NCI-H1092 treated with DMSO at 0.1 percent for 48 hours (cell line): ENCODE measurements at places on chromosomes 5 and 9.

DNA sequence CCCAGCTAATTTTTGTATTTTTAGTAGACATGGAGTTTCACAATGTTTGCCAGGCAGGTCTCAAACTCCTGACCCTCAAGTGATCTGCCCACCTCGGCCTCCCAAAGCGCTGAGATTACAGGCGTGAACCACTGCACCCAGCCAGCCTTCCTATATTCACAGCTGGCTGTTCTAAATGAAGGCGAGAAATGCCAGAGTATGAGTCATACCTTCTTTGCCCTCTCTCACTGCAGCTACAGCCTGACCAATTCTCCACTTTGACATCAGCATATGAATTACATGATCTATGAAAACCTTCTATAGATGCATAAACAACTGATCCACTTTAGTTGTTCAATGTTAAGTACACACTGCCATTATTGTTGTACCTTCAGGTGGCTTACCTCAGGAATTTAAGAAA lies 14.5 kb downstream of the APTX start:
- DNase-seq: no peak

- peak; percentile 18 for DNase-seq
Observed at GRCh38 chr5:141814064-141814964, 63.9 kb downstream of the PCDH1 start.

DNA sequence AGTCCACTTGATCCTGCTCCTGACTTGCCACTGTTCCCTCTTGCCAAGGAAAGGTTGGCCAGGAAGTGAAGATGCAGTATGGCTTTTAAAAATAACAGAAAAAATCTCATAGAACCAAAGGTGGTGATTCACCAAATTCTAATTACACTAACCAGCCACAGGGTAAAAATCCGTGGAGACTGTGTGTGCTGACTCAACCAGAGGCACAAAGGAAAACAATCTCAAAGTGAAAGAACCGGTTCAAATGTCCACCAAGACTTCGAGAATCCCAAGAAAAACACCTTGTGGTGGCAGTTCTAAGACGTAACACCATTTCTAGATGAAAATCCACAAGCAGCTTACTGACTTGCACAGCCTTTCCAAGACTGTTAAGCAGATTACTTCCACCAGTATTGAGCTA lies 279.1 kb downstream of the TLE1 start:
- no peak for DNase-seq

GRCh38 chr9:84230355-84231145 lies 110.0 kb downstream of the SLC28A3 start:
- no peak for DNase-seq

DNA sequence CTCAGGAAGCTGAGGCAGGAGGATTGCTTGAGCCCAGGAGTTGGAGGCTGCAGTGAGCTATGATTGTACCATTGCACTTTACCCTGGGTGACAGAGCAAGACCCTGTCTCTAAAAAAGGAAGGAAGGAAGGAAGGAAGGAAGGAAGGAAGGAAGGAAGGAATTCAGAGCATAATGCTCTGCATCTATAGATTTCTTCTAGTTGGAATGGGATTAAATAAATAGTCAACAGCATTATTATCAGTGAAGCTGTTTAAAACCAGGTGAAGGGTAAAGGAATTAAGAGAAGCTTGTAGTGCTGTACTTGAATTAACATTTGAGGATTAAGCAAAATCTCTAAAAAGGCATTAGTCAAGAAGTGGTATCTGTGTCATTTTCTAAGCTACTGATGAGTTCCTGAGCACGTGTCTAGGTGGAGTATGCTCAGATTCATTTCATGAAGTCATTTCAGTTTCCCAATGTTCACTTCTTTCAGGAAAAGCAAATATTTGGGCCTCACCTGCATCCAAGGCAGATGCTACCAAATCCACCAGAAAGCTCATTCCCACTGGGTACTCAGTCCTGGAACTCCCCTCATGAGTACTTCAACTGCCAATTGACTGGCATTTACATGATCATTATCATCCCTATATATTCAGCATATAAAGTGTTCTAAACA lies 8.4 kb downstream of the PDE6A start:
- DNase-seq: no peak

- no peak for DNase-seq
Observed at GRCh38 chr9:114311571-114312512, 11.1 kb upstream of the ORM1 start.

GRCh38 chr9:96186591-96187011 lies 115.4 kb downstream of the HSD17B3 start:
- no peak for DNase-seq

DNA sequence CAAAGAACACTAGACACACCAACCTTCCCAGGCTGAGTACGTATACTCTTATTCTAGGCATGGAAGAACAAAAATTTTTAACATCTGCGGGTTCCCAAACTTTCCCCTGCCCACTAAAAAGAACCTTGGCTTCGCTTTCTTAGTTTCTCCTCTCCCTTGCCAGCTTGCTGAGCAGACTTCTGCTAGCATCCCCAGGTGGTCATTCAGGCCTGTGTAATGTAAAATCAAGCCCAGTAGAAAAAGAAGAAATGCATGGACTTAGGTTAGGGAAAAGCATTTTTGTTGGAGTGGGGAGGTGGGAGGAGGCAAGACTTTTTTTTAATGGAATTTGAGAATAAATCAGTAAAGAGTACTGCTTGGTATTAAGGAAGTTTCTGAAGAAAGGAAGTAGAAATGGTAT lies 331.0 kb upstream of the TLE4 start:
- DNase-seq: no peak

GRCh38 chr9:100449420-100449819 lies 22.5 kb downstream of the MSANTD3 start:
- DNase-seq: no peak

DNA sequence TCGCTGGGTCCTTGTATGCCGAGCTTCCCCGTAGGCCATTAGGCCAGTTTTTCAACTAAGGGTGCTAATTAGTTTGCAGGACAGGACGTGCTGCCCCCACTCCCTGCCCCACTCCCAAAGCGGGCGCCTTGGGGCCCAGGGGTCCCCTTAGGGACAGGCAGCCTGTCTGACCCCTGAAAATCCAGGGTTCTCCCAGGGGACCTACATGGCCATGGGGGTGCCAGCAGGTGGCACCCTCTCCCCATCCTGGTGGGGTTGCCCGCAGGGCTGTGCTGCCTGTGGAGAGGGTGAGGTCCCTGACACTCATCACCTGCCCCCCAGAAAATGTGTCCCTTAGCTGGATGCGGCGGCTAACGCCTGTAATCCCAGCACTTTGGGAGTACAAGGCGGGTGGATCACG lies 8.5 kb upstream of the CCDC187 start:
- no peak for DNase-seq

DNA sequence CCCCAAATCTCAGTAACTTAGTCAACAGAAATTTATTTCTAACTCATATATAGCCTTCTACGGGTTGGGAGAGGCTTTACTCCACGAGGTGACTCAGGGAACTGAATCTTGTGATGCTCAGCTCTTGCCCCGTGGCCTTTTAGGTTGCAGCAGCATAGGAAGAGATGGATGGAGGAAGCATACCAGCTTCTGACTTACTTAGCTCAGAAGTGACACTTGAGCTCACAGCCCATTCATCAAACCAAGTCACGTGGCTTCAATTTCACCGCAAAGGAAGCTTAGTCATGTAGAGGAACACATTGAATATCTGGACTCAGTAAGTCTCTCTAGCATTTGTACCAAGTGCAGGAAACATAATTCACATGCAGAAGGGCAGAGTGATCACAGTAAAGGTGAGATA lies 124.1 kb upstream of the KCNN2 start:
- no peak for DNase-seq

GRCh38 chr9:110659891-110660541 lies 8.6 kb upstream of the MUSK start:
- DNase-seq: no peak

DNA sequence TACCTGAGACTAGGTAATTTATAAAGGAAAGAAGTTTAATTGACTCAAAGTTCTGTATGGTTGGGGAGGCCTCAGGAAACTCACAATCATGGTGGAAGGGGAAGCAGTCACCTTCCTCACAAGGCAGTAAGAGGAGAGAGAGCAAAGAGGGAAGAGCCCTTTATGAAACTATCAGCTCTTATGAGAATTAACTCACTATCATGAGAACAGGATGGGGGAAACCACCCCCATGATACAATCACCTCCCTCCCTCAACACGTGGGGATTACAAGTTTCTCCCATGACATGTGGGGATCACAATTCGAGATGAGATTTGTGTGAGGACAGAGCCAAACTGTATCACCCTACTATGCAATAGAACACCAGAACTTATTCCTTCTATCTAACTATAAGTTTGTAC lies 27.9 kb downstream of the CD274 start:
- no peak for DNase-seq

- no peak for DNase-seq
Observed at GRCh38 chr5:93997562-93997961, 256.2 kb upstream of the POU5F2 start.

DNA sequence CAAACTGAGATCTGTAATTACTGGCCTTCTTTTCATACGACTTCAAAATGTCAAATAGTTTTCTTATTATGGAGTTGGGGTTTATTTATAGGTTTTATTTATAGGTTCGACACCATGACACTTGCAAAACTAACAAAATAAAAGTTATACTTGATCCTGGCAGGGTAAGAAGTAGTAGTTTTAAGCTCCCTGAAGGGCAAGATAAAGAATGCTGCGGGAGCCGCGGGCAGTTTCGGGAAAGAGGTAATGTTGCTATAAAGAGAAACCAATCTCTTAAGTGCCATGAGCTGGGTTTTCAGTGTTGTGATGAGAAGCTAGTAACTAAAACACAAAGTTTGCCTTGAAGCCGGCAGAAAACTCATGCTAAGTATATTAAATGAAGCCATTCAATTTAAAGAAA lies 24.8 kb downstream of the PTPN3 start:
- no peak for DNase-seq

- DNase-seq: no peak
Observed at GRCh38 chr5:151255621-151256286, 2.8 kb downstream of the GM2A start.

DNA sequence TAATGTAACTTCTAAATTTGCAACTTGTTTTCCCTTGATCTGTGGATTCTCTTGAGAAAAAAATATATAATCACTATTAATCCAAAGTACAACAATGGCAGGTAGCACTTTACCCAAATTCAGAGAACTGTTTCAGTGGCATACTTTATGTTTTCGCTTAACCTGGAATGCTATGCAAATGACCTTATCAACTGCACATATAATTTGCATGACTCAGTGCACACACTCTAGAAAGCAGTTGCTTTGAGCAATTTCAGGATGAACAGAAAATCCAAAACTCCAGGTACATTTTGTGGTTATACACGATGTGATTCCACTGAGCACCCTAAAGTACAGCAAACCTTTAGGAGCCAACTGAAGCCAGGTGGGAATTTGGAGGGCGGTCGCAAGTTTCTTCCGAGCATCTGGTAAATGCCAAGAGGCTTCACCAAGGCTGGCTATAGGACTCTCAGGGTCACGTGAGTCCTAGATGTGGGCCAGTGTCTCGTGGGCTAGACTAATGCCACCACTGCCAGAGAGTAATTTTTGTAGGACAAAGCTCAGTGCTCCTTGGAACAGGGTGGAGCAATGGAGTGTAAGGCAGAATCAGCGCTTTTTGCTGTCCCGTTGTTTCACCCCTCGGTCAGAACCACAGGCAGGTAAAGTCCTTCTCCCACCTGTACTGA lies 37.3 kb downstream of the DMGDH start:
- no peak for DNase-seq

- no peak for DNase-seq
Observed at GRCh38 chr5:919356-920000, 26.8 kb downstream of the TRIP13 start.

- DNase-seq: no peak
Observed at GRCh38 chr9:19151425-19152159, 24.3 kb upstream of the PLIN2 start.

GRCh38 chr9:69376651-69377050 lies 51.6 kb downstream of the ENTREP1 start:
- no peak for DNase-seq

DNA sequence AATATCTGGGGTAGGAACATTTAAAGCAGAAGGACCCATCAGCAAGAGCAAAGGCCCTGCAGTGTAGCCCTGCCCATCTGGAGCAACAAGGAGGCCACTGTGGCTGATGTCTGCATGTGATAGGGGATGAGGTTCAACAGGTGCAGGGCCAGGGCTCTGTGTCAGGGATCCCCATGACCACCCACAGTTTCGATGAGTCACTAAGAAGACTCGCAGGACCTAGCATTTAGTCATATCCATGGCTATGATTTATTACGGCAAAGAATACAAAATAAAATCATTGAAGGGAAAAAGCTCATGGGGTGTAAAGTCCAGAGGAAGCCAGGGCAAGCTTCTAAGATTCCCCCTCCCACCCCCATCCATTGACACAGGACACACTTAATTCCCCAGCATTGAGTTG lies 188.6 kb downstream of the ADGRV1 start:
- DNase-seq: no peak

GRCh38 chr9:78261403-78262001 lies 25.6 kb downstream of the CEP78 start:
- peak; percentile 12 for DNase-seq

GRCh38 chr9:93010056-93010455 lies 48.4 kb upstream of the SUSD3 start:
- no peak for DNase-seq
